Ecto neural progenitor cell (in vitro differentiated cells): ENCODE measurements at places on chromosomes 1 and 21.
A peak's percentile ranks its signal among the peaks of the same experiment; 100 is the strongest.

DNA sequence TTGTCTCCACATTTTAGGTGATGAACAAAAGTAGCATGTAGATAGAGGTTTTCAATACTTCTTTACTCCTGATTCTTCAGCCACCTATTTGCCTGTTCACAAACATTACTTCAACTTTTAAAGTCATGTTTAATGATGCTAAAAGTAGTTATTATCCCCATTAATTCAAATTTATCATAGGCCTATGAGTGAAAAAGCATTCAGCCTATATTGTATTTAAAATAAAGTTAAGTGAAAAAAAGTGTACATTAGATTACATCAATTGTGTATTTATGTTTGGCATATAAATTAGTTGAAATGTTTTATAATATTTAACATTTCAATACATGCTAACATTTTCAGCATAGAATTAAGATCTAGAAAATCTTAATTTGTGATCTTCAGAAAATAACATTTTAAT is 10.5 kb downstream of the CDKN2C start:
- DNase-seq, result no peak

- peak; percentile 80 for DNase-seq
These were observed 64.8 kb downstream of the ALPL start for GRCh38 chr1:21573971-21574465.

DNA sequence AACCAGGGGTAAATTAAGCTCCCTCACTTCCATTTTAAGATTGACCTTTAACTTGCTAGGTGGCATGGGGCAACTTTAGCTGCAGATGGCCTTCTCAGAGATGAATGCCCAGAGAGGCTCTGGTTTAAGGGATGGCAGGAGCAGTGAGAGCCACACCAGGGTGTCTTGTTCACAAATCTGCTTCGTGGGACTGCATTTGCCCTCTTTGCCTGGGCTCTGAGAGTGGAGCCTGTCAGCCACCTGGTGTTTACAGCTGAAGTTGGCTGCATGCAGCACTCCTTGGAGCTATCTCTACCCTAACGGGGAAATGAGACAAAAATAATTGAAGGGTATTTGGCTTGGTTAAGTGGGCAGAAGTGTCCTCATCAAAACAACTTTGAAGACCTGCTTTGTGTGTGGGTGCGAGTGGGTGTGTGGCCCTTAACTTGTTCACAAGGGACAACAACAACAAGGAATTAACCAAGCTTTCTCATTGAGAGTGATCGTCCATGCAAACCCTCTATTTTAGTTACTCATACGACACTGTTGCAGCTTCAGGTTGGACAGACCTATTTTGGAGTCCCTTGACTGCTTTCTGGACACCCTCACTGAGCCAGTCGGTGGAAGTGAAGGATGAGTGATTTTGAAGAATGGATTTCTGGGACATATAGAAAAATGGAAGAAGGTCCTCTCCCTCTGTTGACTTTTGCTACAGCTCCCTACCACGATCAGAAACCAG is 29.8 kb downstream of the PGM1 start:
- no peak for DNase-seq

DNA sequence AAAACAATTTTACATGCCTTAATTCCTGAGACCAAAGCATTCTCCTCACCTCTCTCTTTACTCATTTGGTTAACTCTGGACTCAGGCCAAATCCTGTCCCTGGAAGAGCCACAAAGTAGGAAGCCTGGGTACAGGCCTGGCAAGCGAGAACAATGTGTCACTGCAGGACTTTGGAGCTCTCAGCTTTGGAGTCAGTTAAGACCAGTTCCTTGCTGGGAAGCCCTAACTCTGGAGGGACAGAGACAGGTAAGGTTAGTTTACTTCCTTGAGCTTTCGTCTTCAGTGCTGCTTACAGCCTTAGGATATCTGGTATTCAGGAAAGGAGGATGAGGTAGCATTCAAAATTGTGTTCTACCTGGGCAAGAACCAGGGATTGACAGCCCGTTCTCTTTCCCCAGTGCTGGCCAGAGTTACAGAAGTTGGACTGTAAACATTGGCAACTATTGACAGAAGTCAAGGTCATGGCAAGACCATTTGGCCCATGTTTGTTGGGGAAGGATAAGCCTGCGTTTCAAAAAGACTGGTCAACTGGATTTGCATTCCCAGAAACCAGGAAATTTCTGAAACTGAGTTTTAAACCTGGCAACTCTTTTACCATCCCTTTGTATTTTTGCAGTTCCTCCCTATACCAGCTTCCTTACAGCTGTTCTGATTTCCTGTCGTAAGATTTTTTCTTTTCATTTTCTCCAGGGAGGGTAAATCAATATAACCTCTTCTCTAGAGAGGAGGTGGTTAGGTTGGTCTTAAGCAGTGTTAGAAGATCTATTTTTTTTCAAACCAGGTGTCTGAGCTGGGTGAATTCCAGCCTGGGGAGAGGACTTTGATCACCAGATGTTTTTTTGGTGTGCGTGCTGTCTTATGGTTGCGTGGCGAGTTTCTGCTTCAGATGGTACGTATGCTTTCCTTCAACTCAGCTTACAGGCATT is at the start of gene C4BPB:
TSS of gene C4BPB (plus strand) at position 160 of the 926 bp plus-strand sequence. CDS start at position 832, 672 bp downstream.
- DNase-seq, result no peak

GRCh38 chr1:58783090-58783992 is 506 bp downstream of the JUN start:
- peak; percentile 78 for DNase-seq

GRCh38 chr1:160744199-160744851 is 5.3 kb downstream of the SLAMF7 start:
- no peak for DNase-seq

GRCh38 chr1:29810121-29811120 is 574.1 kb downstream of the PTPRU start:
- DNase-seq, result peak; percentile 39

DNA sequence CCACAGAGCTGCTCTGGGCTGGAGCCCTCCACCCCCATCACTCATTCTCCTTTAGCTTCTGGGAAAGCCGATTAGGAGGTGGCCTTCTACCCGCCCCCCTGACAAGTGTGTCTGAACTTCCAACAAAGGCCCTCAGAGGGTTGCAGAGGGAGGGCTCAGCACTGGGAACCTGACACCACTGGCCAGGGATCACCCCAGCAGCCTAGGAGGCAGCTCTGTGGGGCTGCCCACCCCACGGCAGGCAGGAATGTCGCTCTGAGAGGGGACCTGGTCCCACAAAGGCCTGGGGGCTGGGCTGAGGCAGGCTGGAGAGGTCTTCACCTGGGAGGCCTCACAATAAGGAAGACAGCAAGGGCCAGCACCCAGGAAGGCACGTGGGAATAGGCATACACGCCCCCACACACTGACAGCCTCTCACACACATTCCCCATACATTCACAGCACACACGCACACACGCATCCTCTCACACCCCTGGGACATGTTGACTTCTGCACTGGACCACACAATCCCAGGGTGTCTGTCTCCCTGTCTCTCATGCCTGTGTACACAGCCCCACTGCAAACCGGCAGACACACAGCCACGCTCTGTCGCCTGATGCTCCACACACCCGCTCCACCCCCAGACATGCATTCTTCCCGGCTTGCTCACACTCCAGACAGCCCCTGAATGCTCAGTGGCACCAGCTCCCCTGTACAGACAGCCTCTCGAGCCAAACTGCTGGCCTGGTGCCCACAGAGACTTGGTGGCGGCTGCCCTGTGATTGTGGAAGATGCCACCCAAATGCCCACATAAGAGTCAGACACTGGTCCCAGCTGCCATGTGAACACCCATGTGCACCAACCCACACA is 30.7 kb downstream of the DMBX1 start:
- peak; percentile 86 for DNase-seq

DNA sequence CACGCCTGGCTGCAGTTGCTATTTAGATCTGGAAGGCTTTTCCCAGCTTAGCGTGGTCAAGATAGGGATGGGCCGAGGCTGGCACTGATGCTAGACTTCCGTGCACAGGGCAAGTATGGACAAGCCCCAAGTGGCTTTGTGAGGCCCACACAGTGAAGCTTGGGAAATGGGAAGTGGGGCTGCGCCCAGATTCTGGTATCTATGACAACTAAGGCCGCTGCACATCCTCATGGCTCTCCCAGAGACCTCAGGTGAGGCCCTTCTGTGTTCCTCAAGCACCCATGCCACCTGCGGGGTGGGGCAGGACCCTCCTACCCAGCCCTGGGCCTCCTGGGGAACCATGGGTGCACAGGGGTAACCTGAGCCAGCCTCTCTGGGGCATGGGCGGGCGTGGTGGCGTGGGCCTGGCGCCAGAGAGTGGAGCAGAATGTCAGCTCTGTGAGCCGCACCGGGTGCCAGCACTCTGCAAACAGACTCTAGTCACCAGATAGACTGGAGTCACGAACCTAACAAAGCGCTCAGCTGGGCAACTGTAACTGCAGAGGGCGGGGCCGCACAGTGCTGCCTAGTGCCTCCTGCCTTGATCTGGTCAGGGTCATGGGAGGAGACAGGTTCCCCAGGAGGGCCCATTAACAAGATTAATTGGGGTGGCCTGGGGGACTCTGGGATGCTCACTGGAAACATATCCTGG is 46.4 kb downstream of the ELF3 start:
- DNase-seq, result no peak
